Uterine smooth muscle cell (primary cell): ENCODE measurements at places on chromosomes 5 and 9. TPM values are rescaled to one million over a fixed set of nuclear protein-coding genes. Genes with fewer than 3 reads are reported as not detected.

LCN15 gene
- not detected in 2 replicates for total RNA-seq

RIGI gene
- total RNA-seq = 8.7 and 10.4 TPM in 2 replicates

DMRT3 gene
- not detected in 2 replicates for total RNA-seq

IFNA2 gene
- not detected in 2 replicates for total RNA-seq

SPATA31C1 gene
- not detected in 2 replicates for total RNA-seq

OBP2B gene
- total RNA-seq = not detected in 2 replicates

TLE1 gene
- 43.7 and 46.6 TPM in 2 replicates for total RNA-seq

ENTPD8 gene
- under 0.01 and 0.12 TPM in 2 replicates for total RNA-seq

ZNF618 gene
- 11.4 and 12.8 TPM in 2 replicates for total RNA-seq

SLC4A9 gene
- total RNA-seq = not detected in 2 replicates

EQTN gene
- total RNA-seq = not detected in 2 replicates

SLC34A1 gene
- not detected in 2 replicates for total RNA-seq

ZNF608 gene
- 1.8 and 2.2 TPM in 2 replicates for total RNA-seq
